Activated CD8-positive, alpha-beta T cell treated with anti-CD3 and anti-CD28 coated beads, Interleukin-2, amount 10 ng/mL, durations not matched to agents 7 days and 5 days (primary cell): ENCODE measurements at places on chromosomes 4 and X. TPM values are rescaled to one million over a fixed set of nuclear protein-coding genes. Genes with fewer than 3 reads are reported as not detected.

The NAT8L gene
- 0.05 TPM for total RNA-seq

The IL13RA2 gene
- total RNA-seq = not detected

The GUF1 gene
- 22.9 TPM for total RNA-seq

The DUX4 gene
- total RNA-seq = not detected

- DNase-seq = no peak
Measured at GRCh38 chrX:40056420-40056819, 41.3 kb downstream of the BCOR start.

DNA sequence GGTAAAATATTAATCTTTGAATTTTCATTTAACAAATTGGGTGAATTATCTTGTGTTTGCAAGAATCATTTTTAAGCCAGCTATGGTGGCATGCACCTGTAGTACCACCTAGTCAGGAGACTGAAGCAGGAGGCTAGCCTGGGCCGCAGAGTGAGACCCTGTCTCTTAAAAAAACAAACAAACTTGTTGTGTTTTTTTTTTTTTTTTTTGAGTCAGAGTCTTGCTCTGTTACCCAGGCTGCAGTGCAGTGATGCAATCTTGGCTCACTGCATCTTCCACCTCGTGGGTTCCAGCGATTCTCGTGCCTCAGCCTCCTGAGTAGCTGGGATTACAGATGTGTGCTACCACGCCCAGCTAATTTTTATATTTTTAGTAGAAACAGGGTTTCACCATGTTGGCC lies 2.2 kb downstream of the TXLNG start:
- DNase-seq = peak; percentile 19

DNA sequence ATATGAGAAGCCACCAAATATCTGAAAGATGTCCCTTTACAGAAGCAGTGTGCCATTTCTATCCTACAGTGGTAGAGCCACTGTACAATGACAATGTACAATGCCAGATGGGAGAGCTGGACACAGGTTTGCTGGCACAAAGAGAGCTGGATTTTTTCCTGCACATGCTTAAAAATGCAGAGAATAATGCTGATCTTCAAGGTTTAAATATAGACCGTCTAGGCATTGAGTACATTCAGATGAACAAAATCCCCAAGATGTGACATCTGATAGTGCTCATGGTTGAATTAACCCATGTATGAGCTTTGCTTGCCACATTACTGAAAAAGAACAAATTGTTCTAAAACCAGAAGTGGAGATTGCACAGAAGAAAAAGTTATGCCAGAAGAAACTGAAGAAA lies 11.7 kb downstream of the ADGRL3 start:
- no peak for DNase-seq

DNA sequence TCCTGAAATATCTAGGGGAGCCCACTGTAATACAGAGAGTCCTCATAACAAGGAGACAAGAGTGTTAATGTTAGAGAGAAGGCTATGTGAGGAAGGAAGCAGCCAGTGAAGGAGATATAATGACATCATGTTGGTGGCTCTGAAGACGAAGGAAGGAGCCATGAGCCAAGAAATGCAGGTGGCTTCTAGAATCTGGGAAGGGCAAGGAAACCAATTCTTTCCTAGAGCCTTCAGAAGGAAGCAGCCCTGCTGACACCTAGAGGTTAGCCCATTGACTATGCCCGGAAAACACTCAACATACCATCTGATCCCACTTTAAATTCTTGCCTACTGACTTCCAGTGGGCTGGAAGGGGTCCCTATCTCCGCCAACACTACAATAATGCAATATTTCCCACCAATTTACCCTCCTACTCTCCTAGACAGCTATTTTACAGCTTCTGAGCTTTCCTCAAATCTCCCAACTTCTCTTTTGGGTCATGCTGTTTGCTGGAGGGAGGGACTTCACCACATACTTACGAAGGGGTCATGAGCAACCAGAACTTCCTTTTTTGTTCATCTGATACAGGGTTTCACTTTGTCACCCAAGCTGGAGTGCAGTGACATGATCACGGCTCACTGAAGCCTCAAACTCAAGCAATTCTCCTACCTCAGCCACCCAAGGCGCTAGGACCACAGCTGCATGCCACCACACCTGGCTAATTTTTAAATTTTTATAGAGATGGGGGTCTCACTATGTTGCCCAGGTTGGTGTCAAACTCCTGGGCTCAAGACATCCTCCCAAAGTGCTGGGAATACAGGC lies 25.2 kb upstream of the G3BP2 start:
- DNase-seq = peak; percentile 54

GRCh38 chr4:81852031-81852715 lies 380.5 kb upstream of the RASGEF1B start:
- DNase-seq = no peak

DNA sequence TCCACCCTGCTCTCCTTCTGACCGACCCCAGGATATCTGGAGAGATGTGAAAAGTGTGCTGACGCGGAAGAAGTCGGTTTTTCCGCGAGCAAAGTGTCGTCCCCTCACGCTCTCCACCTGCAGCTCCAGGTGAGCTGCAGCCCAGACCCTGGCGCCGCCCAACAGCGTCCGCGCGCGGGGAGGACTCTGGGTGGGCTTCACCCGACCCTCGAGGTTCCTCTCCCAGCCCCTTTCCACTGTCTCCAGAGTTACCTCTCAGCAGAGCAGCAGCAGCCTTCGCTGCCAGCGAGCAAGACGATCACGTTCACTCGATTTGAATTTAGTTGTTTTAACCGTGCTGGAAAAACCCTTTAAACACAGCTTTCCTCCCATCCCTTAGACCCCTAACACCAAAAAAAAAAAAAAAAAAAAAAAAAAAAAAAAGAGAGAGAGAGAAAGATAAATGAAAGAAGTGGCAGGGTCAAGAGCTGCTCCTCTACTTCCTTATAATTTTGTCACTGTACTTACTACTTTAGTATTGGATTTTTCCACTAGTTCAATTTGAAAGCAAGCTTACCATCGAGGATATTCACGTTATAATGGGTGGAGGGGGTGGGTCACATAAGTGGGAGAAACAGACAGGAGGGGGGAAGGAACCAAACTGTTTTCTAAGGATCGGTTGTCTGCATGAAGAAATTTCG lies 758 bp upstream of the NR3C2 start:
- DNase-seq = no peak

DNA sequence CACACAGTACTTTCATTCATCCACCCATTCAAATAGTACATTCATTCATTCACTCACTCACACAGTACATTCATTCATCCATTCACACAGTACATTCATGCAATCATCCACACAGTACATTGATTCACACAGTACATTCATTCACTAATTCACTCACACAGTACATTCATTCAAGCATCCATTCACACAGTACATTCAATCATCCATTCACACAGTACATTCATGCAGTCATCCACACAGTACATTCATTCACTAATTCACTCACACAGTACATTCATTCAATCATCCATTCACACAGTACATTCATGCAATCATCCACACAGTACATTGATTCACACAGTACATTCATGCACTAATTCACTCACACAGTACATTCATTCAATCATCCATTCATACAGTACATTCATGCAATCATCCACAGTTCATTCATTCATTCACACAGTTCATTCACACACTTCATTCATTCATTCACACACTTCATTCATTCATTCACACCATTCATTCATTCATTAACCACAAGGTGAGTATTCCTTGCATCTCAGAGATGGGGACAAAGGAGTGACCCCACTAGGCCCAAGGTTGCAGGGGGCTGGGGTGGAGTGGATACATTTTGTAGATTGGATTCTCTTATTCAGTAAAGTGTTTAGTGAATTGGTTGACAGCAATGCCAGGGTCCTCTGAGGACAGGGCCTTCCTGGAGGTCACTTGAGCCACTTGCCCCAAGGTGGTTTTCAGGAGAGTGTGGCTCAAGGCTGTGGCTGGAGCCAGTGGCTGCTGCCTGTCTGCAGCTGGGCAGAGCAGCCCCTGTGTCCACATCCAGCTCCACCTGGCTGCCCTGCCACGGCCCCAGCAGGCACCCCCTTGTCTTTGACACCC lies 4.3 kb upstream of the SPON2 start:
- DNase-seq = no peak
